ENCODE measurements at places on chromosomes 7 and 10.

- DNase-seq, result no peak
These were observed 96.1 kb downstream of the DNAJC1 start for GRCh38 chr10:21907436-21907835.

DNA sequence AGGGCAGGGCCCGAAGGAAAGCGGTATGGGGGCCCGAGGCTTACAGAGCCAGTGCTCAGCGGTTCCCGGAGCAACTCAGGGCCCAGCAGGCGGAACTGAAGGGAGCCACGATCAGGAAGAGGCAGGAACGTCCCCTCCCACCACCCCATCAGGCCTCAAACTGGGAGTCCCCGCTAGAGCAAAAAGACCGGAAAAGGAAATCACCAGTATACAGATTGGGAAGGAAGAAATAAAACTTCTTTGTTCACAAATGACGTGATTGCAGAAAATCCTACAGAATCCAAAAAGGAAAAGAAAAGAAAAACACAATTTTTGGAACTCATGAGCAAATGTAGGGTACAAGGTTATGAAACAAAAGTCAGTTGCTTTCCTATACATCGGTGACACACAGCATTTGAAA lies 21.6 kb upstream of the ZFAND2A start:
- DNase-seq, result no peak

- peak; percentile 43 for DNase-seq
These were observed 22.8 kb upstream of the TTYH3 start for GRCh38 chr7:2608921-2609411.

DNA sequence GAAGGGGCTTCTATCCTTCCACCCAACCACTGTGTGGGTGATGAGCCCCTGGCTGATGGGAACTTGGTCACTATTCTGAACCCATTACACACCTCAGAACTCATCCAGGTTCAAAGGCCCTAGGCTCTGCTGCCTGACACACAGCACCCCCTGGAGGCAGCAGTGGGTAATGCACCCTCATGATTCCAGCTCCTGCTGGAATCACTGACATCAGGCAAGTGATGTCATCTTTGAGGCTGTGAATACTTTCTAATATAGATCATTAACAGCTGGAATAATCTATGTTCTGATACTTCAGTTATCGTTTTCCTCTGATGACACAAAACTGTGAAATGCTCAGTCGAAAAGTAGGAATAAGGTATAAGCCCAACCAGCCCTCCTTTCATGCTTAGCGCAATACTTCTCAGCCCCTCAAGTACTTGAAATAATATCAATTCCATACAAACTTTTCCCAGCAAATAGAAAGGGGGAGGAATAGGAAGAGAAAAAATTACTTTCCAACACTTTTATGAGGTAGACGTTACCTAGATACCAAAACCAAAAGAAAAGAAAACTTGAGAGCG lies 7.5 kb upstream of the RBP3 start:
- peak; percentile 60 for DNase-seq

- peak; percentile 43 for DNase-seq
These were observed 124.0 kb upstream of the ZEB1 start for GRCh38 chr10:31194986-31195385.

GRCh38 chr10:122112625-122113160 lies 123.7 kb downstream of the TACC2 start:
- peak; percentile 96 for DNase-seq

GRCh38 chr10:72335394-72336258 lies 19.1 kb downstream of the DNAJB12 start:
- DNase-seq, result no peak

- DNase-seq, result peak; percentile 35
These were observed 195.4 kb downstream of the BAMBI start for GRCh38 chr10:28872587-28873165.

- peak; percentile 48 for DNase-seq
These were observed 80.1 kb upstream of the CAPZA2 start for GRCh38 chr7:116782177-116782711.

Data from IMR-90 (cell line).